GM23338 (cell line): ENCODE measurements at places on chromosomes 5 and 9. TPM values are rescaled to one million over a fixed set of nuclear protein-coding genes. Genes with fewer than 3 reads are reported as not detected.

- no peak overlapping the region for H3K27ac ChIP-seq
- peaks cover 94% of the 10 kb centered on the region for H3K36me3 ChIP-seq
- H3K4me1 ChIP-seq: no peaks in the 10 kb centered on the region
- no peak overlapping the region for H3K4me3 ChIP-seq
- H3K27me3 ChIP-seq: no peaks in the 10 kb centered on the region
- DNase-seq: no peak
These were observed 14.2 kb downstream of the HSPA9 start for GRCh38 chr5:138560971-138561370.

GRCh38 chr5:175444060-175444904, at the start of gene DRD1:
DRD1 (minus strand) TSS chr5:175444182; CDS start chr5:175443099, 1,083 bp downstream.
- peaks cover 42% of the 10 kb centered on the region for H3K4me1 ChIP-seq
- H3K36me3 ChIP-seq: no peaks in the 10 kb centered on the region
- H3K27me3 ChIP-seq: peaks cover 69% of the 10 kb centered on the region
- H3K27ac ChIP-seq: no peak within 1 kb of the TSS
- DNase-seq: peak; percentile 86

Gene PHF24
- total RNA-seq: 0.14 and 0.19 TPM in 2 replicates

DNA sequence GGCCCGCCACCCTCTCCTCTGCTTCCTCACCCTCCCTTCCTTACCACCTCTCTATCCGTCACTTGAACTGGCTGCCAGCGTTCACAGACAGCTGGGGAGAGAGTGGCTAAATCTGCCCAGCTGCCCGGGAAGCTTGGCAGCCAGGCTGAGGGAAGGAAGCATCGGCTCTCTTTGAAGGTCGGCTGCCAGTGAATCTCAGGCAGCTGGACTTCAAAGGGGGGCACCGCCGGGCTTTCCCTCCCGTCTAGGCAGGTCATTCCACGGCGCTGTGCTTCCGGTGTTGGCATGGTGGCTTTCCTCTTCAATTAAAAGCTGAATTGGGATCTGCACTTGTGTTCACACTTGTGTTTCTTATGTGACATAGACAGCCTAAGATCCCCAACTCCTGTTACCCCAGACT, 174.0 kb downstream of the GDNF start:
- H3K27ac ChIP-seq: no peak overlapping the region
- H3K27me3 ChIP-seq: no peaks in the 10 kb centered on the region
- peaks cover 6% of the 10 kb centered on the region; the same call in 1 of the 2 replicates for H3K4me1 ChIP-seq
- peak; percentile 27 for DNase-seq

GRCh38 chr5:115947260-115947659, 15.0 kb upstream of the LVRN start:
- H3K4me1 ChIP-seq: 0 out of 2 replicates have a peak, but pooled peaks cover under 1% of the 10 kb centered on the region
- no peak overlapping the region for H3K27ac ChIP-seq
- no peaks in the 10 kb centered on the region for H3K36me3 ChIP-seq
- no peak for DNase-seq
- no peak overlapping the region for H3K4me3 ChIP-seq

DNA sequence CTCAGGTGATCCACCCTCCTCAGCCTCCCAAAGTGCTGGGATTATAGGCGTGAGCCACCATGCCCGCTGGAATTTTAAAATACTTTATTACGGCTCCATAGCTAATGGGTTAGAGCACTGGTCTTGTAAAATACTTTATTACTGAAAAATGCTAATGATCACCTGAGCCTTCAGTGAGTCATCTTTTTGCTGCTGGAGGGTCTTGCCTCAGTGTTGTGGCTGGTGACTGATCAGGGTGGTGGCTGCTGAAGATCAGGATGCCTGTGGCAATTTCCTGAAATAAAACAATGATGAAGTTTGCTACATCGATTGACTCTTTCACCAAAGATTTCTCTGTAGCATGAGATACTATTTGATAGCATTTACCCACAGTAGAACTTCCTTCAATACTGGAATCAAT, 26.0 kb upstream of the GNE start:
- no peak overlapping the region for H3K4me3 ChIP-seq
- no peaks in the 10 kb centered on the region for H3K27me3 ChIP-seq
- no peak overlapping the region for H3K27ac ChIP-seq
- H3K4me1 ChIP-seq: no peaks in the 10 kb centered on the region

Gene ZNF366
- not detected in 2 replicates for total RNA-seq

DNA sequence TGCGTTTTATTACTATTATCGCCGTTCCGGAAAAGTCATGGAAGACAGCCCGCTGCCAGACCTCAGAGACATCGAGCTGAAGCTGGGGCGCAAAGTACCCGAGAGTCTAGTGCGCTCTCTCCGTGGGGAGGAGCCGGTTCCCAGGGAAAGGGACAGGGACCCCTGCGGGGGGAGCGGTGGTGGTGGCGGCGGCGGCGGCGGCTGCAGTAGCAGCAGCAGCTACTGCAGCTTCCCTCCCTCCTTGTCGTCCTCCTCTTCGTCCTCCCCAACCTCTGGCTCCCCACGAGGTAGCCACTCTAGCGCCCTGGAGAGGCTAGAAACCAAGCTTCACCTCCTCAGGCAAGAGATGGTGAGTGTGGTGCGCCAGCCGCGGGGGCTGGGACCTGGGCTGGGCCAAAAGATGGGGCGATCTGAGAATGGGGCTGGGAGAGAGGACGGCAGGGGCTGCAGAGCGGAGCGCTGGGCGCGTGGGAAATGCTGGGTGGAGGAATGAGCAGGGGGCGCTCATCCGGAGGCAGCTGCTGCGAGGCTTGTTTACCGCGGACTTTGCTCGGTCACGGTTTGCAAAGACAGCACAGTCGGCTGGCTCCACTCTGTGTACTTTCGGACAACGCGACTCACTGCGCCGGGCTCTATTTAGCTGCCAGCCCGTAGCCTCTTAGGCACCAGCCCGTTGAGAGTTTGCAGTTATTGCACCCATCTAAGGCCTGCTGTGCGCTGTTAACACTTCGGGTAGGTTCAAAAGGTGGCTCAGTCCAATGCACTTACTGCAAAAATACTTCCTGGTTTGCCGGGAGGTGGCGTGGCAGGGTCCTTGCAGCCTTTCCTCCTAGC, 1.1 kb downstream of the LURAP1L start:
- H3K27ac ChIP-seq: no peak overlapping the region
- 0 out of 2 replicates have a peak, but pooled peaks cover 3% of the 10 kb centered on the region for H3K4me1 ChIP-seq
- peak; percentile 85 for DNase-seq

DNA sequence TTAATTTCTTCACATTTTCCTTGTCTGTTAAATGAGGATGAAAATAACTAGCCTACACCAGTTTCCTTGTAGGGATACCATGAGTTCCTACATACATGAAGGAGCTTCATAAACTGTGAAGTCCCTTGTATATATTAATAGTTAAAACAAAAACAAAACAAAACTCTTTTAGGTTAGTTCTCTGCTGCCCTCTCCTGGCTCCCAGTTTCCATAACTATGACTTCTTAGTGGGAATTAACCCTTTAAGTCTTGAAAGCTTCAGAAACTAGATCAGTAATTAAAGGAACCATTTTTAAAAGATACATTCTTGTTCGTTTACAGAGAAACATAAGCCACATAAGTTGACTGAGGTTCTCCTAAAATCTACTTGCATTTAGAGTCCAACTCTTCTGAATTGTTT, 500.0 kb upstream of the C9orf72 start:
- H3K27ac ChIP-seq: no peak overlapping the region
- DNase-seq: peak; percentile 84
- no peaks in the 10 kb centered on the region for H3K27me3 ChIP-seq
- H3K4me3 ChIP-seq: no peak overlapping the region

GRCh38 chr5:108650997-108651396, 96.7 kb upstream of the FER start:
- no peaks in the 10 kb centered on the region; the same call in 1 of the 2 replicates for H3K36me3 ChIP-seq
- no peak for DNase-seq
- no peak overlapping the region for H3K27ac ChIP-seq
- no peaks in the 10 kb centered on the region for H3K4me1 ChIP-seq
- no peaks in the 10 kb centered on the region for H3K27me3 ChIP-seq

GRCh38 chr9:128383007-128383753, 12.0 kb downstream of the URM1 start:
- H3K4me1 ChIP-seq: peaks cover 51% of the 10 kb centered on the region
- peaks cover 15% of the 10 kb centered on the region; the same call in 1 of the 2 replicates for H3K36me3 ChIP-seq
- H3K27ac ChIP-seq: no peak overlapping the region
- H3K4me3 ChIP-seq: peak overlapping the region; percentile 46
- peaks cover 73% of the 10 kb centered on the region for H3K27me3 ChIP-seq

- H3K36me3 ChIP-seq: no peaks in the 10 kb centered on the region
- H3K27ac ChIP-seq: no peak overlapping the region
- H3K27me3 ChIP-seq: no peaks in the 10 kb centered on the region
- no peak overlapping the region for H3K4me3 ChIP-seq
- peaks cover under 1% of the 10 kb centered on the region; the same call in 1 of the 2 replicates for H3K4me1 ChIP-seq
- DNase-seq: no peak
These were observed 138.8 kb downstream of the KDM4C start for GRCh38 chr9:6896562-6896961.

DNA sequence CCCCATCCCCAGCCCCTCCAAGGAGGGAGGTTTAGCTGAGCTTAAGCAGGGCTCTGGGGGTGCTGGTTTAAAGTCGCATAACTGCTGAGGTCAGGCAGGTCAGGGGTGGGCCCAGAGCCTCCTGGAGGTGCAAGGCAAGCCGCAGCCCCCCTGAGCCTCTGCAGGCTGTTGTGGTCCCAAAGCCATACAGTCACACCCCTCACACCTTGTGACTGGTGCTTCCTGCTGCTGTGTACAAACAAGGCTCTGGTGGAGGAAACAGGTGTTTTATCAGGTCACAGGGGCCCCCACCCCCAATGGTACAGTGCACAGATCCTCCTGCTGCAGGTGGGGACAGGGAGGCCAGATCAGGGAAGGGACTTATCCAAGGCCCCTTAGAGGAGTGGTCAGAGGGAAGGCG, 8.0 kb downstream of the TCF7 start:
- no peak for DNase-seq
- H3K4me3 ChIP-seq: no peak overlapping the region
- no peak overlapping the region for H3K27ac ChIP-seq
- no peaks in the 10 kb centered on the region for H3K4me1 ChIP-seq
- no peaks in the 10 kb centered on the region for H3K27me3 ChIP-seq

Gene IFNA4
- total RNA-seq: not detected in 2 replicates

DNA sequence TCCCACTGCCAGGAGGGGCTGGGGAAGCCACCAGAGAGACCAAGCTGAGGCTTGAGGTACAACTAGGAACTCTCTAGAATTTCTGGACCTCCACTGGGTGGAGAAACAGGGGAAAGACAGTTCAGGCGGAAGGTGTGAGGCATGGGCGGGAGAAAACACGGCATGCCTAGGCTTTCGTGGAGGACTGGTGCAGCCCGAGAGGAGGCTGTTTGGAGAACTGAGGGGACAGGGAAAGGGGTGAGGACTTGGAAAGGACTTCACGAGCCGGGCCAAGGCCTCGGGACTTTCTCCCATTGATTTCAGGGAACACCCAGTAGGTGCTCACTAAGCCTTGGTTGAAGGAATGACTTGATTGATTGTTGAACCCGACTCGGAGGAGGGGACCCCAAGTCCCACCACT, 9.5 kb upstream of the ADGRD2 start:
- H3K4me1 ChIP-seq: no peaks in the 10 kb centered on the region
- no peak overlapping the region for H3K27ac ChIP-seq
- H3K27me3 ChIP-seq: no peaks in the 10 kb centered on the region
- no peaks in the 10 kb centered on the region for H3K36me3 ChIP-seq

Gene RNF183
- total RNA-seq: not detected in 2 replicates

- H3K4me3 ChIP-seq: no peak overlapping the region
- no peak overlapping the region for H3K27ac ChIP-seq
- peaks cover 14% of the 10 kb centered on the region for H3K27me3 ChIP-seq
- no peaks in the 10 kb centered on the region for H3K36me3 ChIP-seq
- peaks cover 16% of the 10 kb centered on the region for H3K4me1 ChIP-seq
These were observed 27.8 kb downstream of the GSN start for GRCh38 chr9:121295662-121296191.

GRCh38 chr9:6142799-6143454, 72.7 kb upstream of the IL33 start:
- no peak for DNase-seq
- H3K4me1 ChIP-seq: no peaks in the 10 kb centered on the region
- no peak overlapping the region for H3K4me3 ChIP-seq
- no peaks in the 10 kb centered on the region for H3K27me3 ChIP-seq

DNA sequence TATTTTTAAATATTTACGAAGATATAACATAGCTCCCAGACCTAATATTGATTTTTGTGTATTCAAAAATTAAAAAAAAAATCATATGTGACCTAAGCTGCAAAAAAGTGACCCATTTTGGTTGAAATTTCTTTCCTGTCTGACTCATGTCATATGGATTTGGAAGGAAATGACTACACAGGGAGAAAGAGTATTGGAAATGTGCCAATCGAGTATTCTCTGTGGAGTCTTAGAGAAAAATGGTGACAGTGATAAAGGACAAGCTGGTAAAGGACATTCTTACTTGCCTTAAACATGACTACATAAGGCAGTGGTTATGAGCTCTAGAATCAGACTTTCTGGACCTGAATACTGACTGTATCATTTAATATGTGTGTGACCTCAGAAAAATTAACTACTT, 262.9 kb upstream of the PTPRD start:
- DNase-seq: no peak
- no peaks in the 10 kb centered on the region for H3K36me3 ChIP-seq
- H3K27ac ChIP-seq: no peak overlapping the region

Gene SPINK4
- not detected in 2 replicates for total RNA-seq

- H3K4me3 ChIP-seq: no peak overlapping the region
- H3K4me1 ChIP-seq: peaks cover 11% of the 10 kb centered on the region; the same call in 1 of the 2 replicates
- DNase-seq: no peak
- peaks cover 4% of the 10 kb centered on the region; the same call in 1 of the 2 replicates for H3K36me3 ChIP-seq
These were observed 20.6 kb upstream of the SCAMP1 start for GRCh38 chr5:78339617-78340436.

- H3K4me3 ChIP-seq: no peak overlapping the region
- DNase-seq: no peak
- H3K27me3 ChIP-seq: no peaks in the 10 kb centered on the region
- no peak overlapping the region for H3K27ac ChIP-seq
- no peaks in the 10 kb centered on the region; the same call in 1 of the 2 replicates for H3K36me3 ChIP-seq
- 0 out of 2 replicates have a peak, but pooled peaks cover 10% of the 10 kb centered on the region for H3K4me1 ChIP-seq
These were observed 146.4 kb downstream of the ACER2 start for GRCh38 chr9:19555214-19555613.

Gene NKD2
- 7.3 and 9.0 TPM in 2 replicates for total RNA-seq

Gene ALAD
- total RNA-seq: 10.1 and 19.3 TPM in 2 replicates

DNA sequence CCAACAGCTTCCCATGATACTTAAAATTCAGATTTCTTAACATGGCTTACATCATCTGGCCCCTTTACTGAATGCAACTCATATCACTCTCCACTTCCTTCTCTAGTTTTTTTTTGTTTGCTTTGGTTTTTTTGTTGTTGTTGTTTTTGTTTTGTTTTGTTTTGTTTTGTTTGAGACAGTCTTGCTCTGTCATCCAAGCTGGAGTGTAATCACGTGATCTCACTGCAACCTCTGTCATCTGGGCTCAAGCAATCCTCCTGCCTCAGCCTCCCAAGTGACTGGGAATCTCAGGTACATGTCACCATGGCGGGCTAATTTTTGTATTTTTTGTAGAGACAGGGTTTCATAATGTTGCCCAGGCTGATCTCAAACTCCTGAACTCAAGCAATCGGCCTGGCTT, 41.4 kb downstream of the CPLANE1 start:
- no peak overlapping the region for H3K4me3 ChIP-seq
- no peaks in the 10 kb centered on the region; the same call in 1 of the 2 replicates for H3K36me3 ChIP-seq
- no peak for DNase-seq

DNA sequence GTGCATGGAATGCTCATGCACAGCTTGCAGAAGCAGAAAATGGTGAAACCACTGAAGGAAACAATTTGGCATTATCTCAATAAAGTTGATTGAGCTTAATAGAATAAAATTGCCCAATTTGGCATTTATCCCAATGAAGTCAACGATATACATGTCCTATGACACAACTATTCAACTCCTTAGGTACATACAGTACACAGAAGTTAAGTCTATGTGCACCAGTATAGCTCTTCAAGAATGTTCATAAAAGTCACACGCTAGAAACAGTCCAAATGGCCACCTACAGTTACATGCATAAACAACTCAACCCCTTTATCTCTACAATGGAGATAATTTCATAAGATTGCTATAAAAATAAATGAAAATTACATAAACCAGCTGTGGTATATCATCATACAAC, 184.5 kb downstream of the DENND1A start:
- H3K4me3 ChIP-seq: no peak overlapping the region
- H3K27me3 ChIP-seq: no peaks in the 10 kb centered on the region
- peaks cover 22% of the 10 kb centered on the region for H3K4me1 ChIP-seq
- no peak for DNase-seq

Gene ST8SIA4
- 0.28 and 1.3 TPM in 2 replicates for total RNA-seq
